ENCODE measurements at places on chromosomes 4 and X.

DNA sequence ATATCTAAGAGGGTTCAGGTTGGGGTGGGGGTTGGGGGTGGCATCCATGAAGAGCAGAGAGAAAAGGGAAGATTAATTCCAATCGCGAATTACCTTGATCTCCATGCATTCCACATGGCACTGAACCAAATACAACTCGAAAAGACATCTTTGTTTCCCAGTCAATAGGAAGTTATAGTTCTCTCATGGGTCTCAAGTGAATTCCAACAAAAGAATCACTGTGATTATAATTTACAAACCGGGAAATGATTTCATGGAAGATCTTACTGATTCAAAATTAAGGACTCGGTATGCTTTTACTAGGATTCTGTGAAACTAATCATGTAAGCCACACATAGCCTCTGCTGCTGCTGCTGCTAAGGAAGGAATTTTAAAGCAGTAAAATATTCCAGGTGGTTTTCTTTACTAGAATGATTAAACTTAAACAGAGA is 26.6 kb upstream of the AMELX start:
- DNase-seq = no peak

DNA sequence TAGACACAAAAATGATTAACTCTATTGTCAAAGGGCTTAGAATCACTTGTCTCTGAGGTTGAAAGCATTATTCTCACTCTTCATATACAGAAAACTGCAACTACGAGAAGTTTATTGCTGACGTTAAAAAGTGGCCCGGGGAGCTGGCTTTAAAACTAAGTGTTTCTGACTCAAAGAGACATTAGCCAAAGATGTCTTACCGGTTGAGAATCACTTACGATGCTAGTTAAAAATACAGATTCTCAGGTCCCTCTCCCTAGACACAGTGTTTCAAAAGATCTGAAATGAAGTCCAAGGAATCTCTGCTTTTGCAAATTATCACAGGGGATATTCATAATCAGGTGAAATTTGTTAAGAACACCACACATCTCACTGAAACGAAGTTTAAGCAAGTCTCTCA is 1.2 kb downstream of the GNPDA2 start:
- peak; percentile 10 for DNase-seq

DNA sequence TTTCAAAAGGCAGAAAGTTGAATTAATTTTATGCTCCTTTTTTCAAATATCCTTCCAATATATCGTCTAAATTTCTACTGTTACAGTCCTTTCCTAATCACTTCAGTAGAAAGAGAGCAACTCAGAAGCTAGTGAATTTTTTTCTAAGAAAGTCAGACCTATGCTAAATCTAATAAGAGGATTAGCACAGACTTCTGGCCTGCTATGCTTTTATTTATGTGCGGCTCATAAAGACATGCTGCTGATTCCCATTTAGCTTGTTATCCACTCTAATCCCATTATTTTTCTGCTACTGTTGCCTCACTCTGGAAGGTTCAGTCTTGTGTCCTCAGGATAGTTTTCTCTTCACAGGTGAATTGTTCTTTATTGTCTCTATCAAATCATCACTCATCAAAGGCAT is 473.5 kb upstream of the FAM241A start:
- DNase-seq = no peak

- no peak for DNase-seq
These were observed 31.1 kb downstream of the RAB40AL start for GRCh38 chrX:102968216-102968615.

GRCh38 chr4:93178279-93178678 is 650.3 kb upstream of the ATOH1 start:
- DNase-seq = no peak

GRCh38 chr4:156251373-156252065 is 297.9 kb upstream of the CTSO start:
- no peak for DNase-seq

GRCh38 chr4:15100994-15101695 is 98.9 kb downstream of the CPEB2 start:
- DNase-seq = no peak

DNA sequence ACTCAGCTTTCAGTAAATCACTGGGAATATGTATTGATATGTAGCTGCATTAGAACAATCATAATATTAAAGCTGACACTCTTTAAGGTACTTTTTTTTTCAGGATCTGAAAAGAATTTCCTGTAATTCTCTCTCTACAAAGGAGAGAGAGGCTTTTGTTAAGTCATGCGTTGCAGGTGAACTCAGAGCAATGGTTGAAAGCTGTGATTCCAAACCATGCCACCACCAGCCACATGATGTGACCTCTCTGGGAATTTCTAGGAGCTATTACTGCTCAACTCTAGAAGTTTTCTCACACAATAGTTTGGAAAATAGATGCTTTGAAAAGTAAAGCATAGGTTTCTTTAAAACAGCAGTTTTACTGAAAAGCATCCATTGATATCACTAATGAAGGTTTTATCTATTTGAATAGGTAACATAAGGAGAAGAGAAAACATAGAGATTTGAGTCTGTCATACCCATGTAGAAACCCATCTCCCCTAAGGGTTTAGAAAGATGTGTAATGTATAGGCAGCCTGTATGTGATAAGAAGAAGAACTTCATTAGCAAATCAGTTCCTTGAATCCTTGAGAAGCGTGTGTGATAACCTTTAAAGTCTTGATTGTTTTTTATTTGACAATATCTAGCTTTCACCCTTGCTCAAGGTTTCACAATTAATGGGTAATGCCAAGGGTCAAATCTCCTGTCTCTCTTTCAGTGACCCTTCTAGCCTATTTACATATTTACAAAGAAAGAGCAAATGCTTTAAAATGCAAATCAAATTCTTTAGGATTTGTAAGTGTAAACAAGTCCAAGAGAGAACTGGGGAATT is 161.0 kb upstream of the ANKRD50 start:
- DNase-seq = no peak

DNA sequence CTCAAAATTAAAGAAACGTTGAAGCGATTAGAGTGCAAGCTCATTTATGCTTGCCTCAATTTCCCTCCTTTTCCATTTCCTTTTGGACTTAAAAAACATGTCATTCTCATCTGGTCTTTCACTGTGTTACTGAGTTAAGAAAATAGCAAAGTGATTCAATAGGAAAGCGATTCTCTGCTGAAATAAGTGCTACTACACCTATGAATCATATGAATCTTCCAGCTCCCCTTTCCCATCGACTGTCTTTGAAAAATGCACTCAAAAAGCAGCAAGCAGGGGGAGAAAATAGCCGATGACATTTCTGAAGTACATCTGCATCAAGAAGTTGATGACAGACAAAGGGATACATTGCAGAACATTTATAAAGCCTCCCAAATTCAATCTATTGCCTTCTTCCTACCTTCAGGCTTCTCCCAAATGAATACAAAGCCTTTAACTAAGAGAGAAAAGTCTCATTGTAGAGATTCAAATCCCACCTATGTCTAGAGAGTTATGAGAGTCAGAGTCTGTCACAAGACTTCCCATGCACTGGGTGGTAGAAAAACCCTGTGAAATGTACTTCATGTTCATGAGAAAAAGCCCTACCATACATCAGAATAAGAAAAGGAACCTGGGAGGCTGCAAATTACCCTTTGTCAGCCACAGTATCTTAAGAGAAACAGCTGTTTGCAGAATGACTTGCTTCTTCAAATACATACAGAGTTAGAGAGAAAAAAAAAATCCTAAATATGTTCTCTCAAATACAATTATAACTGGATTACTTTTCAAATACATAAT is 78.9 kb downstream of the MBNL3 start:
- peak; percentile 63 for DNase-seq

DNA sequence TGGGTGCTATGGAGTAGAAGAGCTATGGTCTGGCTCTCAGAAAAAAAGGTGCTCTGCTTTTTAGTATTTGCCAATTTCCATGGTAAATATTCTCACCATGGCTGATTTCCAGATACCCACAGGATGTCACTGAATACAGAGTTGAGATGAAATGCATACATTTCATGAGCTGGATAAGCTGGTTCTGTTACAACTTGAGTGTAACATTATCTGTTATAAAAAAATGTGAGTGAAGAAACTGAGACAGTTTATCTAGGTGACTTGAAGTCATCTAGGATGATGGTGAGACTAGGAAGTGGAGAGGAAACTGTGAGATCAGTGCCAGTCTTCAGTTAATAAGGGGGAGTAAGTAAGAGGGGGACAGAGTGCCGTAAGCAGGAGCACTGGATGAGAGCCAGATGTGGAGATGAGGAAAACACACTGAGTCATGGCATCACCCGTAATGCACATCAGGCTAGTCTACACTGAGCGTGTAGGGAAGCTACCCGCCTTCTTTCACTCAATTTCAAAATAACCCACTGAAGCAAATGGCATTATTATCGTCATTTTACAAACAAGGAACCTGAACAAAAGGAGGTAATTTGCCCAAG is 5.0 kb downstream of the HPSE start:
- no peak for DNase-seq

DNA sequence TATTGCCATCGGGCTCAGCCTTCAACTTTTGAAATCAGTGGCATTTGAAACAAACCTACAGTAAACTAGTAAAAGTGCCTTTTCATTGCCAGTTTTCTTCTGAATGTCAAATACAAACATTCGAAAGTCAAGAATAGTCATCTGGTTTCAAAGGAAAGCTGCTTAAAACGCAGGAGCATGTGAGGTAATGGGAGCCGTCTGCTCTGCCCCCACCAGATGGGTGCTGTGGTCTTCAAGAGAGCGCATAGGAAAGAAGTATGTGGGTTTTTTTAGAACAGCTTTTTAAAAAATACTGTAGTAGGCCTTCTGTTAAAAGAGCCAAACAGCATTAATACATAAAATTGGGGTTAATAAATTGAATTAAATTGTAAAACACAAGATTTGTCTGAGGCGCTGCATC is 88.6 kb downstream of the STOX2 start:
- no peak for DNase-seq

GRCh38 chr4:153997516-153997915 is 208.6 kb upstream of the SFRP2 start:
- DNase-seq = no peak

GRCh38 chrX:115449742-115450141 is 111.2 kb upstream of the PLS3 start:
- no peak for DNase-seq

- no peak for DNase-seq
These were observed 28.5 kb downstream of the SLC25A4 start for GRCh38 chr4:185171373-185172071.

GRCh38 chr4:33886356-33886755 is 2358.0 kb downstream of the ARAP2 start:
- DNase-seq = no peak

- DNase-seq = no peak
These were observed 14.0 kb upstream of the HSFX1 start for GRCh38 chrX:149759824-149760223.

DNA sequence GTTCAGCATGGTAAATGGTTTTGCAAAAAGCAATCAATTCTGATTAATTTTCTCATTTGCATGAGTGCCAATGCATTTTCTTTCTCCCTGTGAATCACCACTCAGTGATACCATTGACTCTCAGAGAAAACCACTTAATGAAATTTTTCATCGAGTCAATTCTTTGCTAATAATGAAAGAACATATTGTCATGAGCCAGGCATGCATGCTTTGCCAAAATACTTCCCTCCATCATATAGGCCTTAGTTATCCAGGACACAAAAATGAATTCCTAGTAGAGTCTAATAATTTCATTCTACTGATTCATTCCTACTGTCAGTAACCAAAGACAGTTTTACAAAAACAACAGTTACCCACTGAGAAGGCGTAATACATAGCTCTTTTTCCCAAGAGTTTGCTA is 680.0 kb downstream of the TRIML1 start:
- DNase-seq = no peak

DNA sequence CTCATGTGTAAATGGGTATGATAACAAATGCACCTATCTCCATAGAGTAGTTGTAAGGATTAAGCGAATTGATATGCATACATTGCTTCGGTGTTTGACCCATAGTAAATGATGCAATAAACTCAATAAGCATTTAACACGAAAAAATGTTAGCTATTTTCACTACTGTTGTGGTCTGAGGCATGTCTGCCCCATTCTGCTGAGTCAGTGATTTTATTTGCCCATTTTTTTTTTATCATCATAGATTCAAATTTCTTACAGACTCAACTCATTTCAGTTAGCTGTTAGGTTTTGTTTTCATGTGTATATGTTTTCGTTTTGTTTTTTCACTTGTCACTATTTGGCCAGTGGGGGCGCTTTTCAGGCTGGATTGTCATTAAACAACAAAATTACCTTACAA is 27.8 kb upstream of the ARHGEF9 start:
- DNase-seq = no peak

DNA sequence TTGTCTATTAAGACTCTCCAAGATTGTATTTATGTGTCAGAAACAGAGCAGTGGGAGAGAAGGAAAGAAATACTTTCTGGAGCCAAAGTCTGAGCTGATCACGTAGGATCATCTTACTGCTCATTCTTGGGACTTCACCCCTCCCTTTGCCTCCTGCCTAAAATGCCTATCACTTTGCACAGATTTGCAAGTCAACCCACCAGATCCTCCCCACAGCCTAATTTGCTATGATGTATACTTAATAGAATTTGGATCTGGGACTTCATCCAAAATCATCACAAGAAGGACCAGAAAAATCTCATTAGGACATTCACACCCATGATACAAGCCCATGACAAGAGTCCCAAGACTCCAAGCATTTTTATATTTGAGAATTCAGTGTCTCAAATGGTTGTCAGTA is 290.2 kb downstream of the FBXW7 start:
- DNase-seq = no peak

- no peak for DNase-seq
These were observed 3.9 kb downstream of the TMEM33 start for GRCh38 chr4:41939016-41939626.

DNA sequence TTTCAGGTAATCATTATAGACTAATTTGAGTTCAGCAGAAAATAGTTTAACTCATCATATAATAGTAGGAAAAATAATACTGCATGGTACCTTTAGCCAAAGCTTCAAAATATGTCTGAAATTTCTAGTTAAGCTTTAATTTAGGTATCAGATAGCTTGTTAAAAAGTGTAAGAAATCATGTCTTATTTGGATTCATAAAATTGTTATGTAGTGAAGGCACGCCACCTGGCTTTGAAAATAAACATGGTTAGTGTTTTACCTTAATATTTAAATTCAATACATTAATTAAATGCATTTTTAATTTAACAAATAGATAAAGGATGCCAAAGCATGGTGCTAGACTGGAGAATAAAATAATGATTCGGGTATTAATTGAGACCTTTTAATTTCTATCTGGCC is 211.4 kb downstream of the FSTL5 start:
- no peak for DNase-seq

- DNase-seq = peak; percentile 49
These were observed 69.3 kb downstream of the YIPF6 start for GRCh38 chrX:68568136-68568535.

GRCh38 chrX:48530736-48531135 is 8.8 kb upstream of the TBC1D25 start:
- DNase-seq = no peak

- no peak for DNase-seq
These were observed 21.3 kb downstream of the AREG start for GRCh38 chr4:74466242-74466641.

- DNase-seq = no peak
These were observed 2.9 kb upstream of the CSTF2 start for GRCh38 chrX:100817340-100817739.
